ENCODE measurements at places on chromosomes 6 and 20. TPM values are rescaled to one million over a fixed set of nuclear protein-coding genes. Genes with fewer than 3 reads are reported as not detected.

DNA sequence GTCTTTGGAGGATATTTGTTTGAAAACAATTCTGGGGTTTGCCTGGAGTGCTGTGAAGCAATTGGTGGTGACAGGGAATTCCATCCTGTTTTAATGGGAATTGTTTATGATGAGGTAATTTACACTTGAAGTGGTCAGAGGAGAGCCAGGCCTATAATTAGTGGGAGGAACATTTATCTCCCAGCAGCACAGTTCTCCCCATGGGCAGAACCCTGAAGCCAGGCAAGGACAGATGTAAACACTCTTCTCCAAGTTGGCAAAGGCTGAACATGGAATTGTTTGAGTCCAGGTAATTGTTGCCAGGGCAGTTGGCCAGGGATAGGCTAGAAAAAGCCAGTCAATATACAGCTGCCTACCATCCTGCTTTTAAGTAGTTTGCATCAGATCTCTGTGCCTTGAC is 789.7 kb downstream of the FRK start:
- H3K4me3 ChIP-seq: no peak overlapping the region
- no peak for DNase-seq
- H3K27ac ChIP-seq: no peak overlapping the region
- H3K27me3 ChIP-seq: no peaks in the 10 kb centered on the region
- no peaks in the 10 kb centered on the region for H3K36me3 ChIP-seq

DNA sequence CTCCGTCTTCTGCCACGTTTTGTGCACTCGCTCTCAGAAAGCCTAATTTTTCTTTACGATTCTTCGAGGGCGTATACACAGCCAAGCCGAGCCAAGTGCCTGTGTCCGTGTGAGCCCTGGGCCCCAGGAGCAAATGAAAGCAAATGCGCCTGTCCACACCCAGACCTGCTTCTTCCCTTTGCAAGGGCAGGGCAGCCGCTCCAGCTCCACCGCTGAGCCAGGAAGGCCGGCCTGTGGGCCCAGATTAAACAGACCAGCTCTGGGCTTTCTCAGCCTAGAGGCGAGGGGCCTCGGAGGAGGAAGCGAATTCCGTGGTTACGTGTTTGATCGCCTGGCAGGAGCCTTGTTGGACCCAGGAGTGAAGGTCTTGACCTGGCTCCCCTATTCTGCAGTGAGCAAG is 184.6 kb downstream of the SMOC2 start:
- no peaks in the 10 kb centered on the region for H3K27me3 ChIP-seq
- no peak for DNase-seq

- no peak for DNase-seq
- H3K27ac ChIP-seq: no peak overlapping the region
- H3K27me3 ChIP-seq: no peaks in the 10 kb centered on the region
- H3K4me1 ChIP-seq: no peaks in the 10 kb centered on the region
These were observed 49.9 kb downstream of the CLIC5 start for GRCh38 chr6:45965792-45966191.

PSMA7 gene
- total RNA-seq: 332 TPM

DNA sequence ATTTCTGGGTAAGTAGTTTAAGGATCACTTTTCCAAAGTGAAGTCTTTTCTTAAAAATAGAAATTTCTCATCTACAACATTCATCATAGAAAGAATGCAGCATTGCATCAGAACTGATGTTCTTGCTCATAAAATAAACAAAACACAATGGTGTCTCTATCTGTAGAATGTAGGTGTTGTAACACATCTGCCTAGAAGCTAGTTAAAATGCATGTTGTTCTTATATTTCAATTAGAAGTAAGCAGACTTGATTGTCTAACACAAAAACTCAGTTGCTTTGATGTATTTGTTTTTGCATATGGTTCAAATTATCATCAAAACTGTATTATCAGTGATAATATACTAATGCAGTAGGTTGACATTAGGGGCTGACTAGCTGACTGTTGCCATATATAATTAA is 654.7 kb upstream of the FLRT3 start:
- DNase-seq: no peak
- H3K4me1 ChIP-seq: no peaks in the 10 kb centered on the region
- H3K27me3 ChIP-seq: no peaks in the 10 kb centered on the region
- H3K36me3 ChIP-seq: no peaks in the 10 kb centered on the region

- DNase-seq: no peak
- no peaks in the 10 kb centered on the region for H3K4me1 ChIP-seq
- H3K4me3 ChIP-seq: no peak overlapping the region
- no peaks in the 10 kb centered on the region for H3K36me3 ChIP-seq
- no peak overlapping the region for H3K27ac ChIP-seq
- H3K27me3 ChIP-seq: no peaks in the 10 kb centered on the region
These were observed 119.8 kb upstream of the SASH1 start for GRCh38 chr6:148222846-148223245.

- H3K27me3 ChIP-seq: no peaks in the 10 kb centered on the region
- no peak for DNase-seq
- no peaks in the 10 kb centered on the region for H3K36me3 ChIP-seq
- no peaks in the 10 kb centered on the region for H3K4me1 ChIP-seq
- no peak overlapping the region for H3K4me3 ChIP-seq
These were observed 89.5 kb downstream of the DLL1 start for GRCh38 chr6:170201361-170201760.

DNA sequence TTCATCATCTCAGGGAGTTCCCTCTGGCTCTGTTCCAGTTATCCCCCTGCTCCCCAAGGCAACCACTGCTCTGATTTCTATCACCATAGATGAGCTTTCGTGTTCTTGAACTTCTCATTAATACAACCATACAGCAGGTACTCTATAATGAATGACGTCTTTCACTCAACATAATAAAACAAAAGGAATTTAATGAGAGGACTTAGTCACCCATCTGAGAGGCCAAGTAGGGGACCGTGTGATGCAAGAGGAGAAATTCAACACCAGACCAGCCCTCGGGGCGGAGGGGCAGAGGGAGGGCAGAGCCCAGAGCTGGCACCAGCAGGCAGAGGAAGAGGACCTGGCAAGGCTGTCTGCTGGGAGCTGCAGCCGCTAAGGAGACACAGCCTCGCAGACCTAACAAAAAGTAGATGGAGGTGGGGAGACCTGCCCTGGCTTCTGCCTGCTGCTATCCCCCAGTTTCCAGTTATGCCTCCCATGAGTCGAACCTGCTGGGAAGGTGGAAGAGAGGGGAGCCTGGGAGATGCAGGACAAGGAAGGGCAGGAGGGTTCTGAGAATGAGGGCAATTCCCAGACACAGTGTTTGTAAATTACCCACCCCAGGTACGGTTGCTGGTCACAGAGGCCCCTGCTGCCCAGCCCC is 13.8 kb downstream of the CCN5 start:
- no peaks in the 10 kb centered on the region for H3K36me3 ChIP-seq
- peak; percentile 92 for DNase-seq
- H3K4me3 ChIP-seq: peak overlapping the region; percentile 7
- H3K4me1 ChIP-seq: peaks cover 16% of the 10 kb centered on the region
- H3K27me3 ChIP-seq: no peaks in the 10 kb centered on the region

GRCh38 chr20:46554828-46555227 is 4.4 kb upstream of the OCSTAMP start:
- no peak for DNase-seq
- no peaks in the 10 kb centered on the region for H3K4me1 ChIP-seq
- no peaks in the 10 kb centered on the region for H3K27me3 ChIP-seq
- H3K27ac ChIP-seq: no peak overlapping the region

KHDC1L gene
- total RNA-seq: not detected

HTR1E gene
- not detected for total RNA-seq

DNA sequence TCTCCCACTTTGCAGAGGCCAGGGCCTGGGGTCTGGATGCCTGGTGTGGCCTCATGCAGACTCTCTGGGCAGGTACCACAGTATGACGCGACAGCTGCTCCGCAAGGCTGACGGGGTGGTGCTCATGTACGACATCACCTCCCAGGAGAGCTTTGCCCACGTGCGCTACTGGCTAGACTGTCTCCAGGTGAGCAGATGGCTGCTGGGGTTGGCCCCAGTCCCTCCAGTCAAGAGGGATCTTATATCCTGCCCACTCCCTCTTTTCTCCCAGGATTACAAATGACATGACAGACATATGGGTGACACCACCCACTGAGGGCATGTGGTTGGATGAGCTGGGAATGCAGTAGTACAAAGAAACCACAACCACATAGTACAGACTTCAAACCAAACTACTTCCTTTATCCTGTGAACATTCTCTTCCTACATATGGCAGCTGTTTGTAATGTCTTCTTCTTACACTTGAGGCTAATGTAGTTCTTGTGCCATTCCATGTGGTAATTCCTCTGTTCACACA is 29.9 kb downstream of the RAB44 start:
- no peaks in the 10 kb centered on the region for H3K36me3 ChIP-seq
- H3K4me3 ChIP-seq: no peak overlapping the region
- no peaks in the 10 kb centered on the region for H3K4me1 ChIP-seq
- DNase-seq: no peak
- no peaks in the 10 kb centered on the region for H3K27me3 ChIP-seq

DNA sequence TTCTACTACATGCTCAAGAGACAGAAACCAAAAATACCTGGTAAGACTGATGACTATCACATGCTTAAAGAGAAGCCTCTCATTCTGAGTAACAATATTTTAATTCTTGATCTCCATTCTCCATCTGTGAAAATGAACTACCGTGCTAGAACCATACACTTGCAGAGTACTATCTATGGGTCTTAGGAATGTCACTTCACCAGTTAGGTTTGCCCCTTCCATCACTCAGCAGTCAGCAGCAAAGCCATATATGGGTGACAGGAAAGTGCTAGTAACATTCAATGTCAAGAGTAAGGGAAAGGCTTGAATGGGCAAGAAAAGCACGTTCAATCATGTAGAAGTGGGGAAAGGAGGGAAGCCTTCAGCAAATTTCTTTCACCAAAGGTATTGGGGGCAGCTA is 2.3 kb downstream of the DNAAF9 start:
- DNase-seq: no peak
- no peaks in the 10 kb centered on the region for H3K27me3 ChIP-seq
- no peaks in the 10 kb centered on the region for H3K36me3 ChIP-seq
- H3K27ac ChIP-seq: no peak overlapping the region

RBM12 gene
- total RNA-seq: 23.7 TPM

DNA sequence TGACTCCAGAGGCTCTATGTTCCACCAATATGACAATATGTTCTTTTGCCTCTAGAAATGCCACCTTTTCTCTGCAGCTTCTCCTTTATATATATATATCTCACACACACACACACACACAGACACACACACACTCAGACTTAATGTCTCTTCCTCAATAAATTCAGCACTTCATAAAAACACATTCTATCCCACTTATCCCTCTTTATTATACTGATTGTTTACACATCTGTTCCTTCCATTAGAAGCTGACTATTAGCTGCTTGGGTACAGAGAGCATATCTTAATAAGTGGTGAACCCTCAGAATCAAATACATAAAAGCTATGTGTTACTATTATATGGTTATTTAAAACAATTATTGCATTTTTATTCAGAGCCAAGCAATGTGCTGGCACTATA is 23.3 kb downstream of the NRSN1 start:
- H3K27me3 ChIP-seq: no peaks in the 10 kb centered on the region
- no peak overlapping the region for H3K27ac ChIP-seq
- no peak for DNase-seq
- no peaks in the 10 kb centered on the region for H3K36me3 ChIP-seq
- no peaks in the 10 kb centered on the region for H3K4me1 ChIP-seq

GRCh38 chr6:39077882-39078594 is 29.5 kb downstream of the GLP1R start:
- no peaks in the 10 kb centered on the region for H3K27me3 ChIP-seq
- H3K27ac ChIP-seq: no peak overlapping the region
- H3K4me1 ChIP-seq: no peaks in the 10 kb centered on the region

GRCh38 chr6:170209354-170210025 is 81.4 kb downstream of the DLL1 start:
- H3K27ac ChIP-seq: no peak overlapping the region
- H3K27me3 ChIP-seq: peaks cover 7% of the 10 kb centered on the region
- DNase-seq: peak; percentile 30
- no peaks in the 10 kb centered on the region for H3K36me3 ChIP-seq

DNA sequence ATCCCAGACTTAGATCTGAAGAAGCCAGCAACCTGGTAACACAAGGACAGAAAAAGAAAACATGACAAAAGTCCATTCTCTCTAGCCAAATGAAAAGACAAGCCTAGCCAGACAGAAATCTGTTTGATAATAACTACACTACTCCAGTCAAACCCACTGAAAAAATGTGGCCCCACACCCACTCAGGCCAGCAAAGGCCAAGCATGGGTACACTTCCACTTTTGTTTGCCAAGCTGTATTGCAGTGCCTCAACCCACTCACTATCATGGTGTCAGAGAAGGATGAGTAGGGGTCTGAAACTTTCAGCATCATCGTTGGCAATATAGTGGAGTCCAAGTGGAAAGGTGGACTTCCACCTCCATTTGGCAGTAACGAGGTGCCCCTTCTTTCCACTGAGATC is 45.8 kb downstream of the EPM2A start:
- no peak overlapping the region for H3K4me3 ChIP-seq
- no peak overlapping the region for H3K27ac ChIP-seq
- H3K27me3 ChIP-seq: no peaks in the 10 kb centered on the region
- H3K36me3 ChIP-seq: no peaks in the 10 kb centered on the region
- no peaks in the 10 kb centered on the region for H3K4me1 ChIP-seq
- DNase-seq: no peak

SAPCD1 gene
- total RNA-seq: 2.3 TPM

- H3K36me3 ChIP-seq: no peaks in the 10 kb centered on the region
- H3K27me3 ChIP-seq: no peaks in the 10 kb centered on the region
- H3K4me3 ChIP-seq: no peak overlapping the region
These were observed 916.2 kb downstream of the GRIK2 start for GRCh38 chr6:102309700-102310099.
